ENCODE measurements at places on chromosomes 4 and X. TPM values are rescaled to one million over a fixed set of nuclear protein-coding genes. Genes with fewer than 3 reads are reported as not detected.
A peak's percentile ranks its signal among the peaks of the same experiment; 100 is the strongest.

Gene EFHC2
- 0.27 TPM for polyA plus RNA-seq

Gene CHIC1
- 3.2 TPM for polyA plus RNA-seq

Gene UGT2B7
- polyA plus RNA-seq: not detected

Gene DCX
- not detected for polyA plus RNA-seq

Gene RNF175
- not detected for polyA plus RNA-seq

Gene PNMA6F
- not detected for polyA plus RNA-seq

Gene EXOC1L
- not detected for polyA plus RNA-seq

DNA sequence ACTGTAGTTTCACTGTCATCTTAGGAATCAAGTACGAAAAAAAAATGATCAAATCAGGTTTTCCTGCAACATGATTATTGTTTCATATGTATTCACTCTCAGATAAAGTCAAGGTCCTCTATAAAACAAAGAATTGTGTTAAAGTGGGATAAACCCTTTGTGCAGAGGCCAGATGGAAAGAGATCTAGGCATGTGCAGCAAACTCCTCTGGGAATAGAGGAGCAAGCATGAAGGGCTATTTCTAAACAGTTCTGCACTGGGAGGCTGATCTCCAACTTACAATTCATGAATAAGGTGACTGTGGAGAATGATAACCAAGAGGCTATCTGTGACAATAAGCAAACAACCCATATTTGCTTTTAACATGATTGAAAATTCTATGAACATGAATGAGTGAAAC, 2.4 kb upstream of the WDFY3 start:
- DNase-seq: no peak

GRCh38 chr4:3262208-3263052, 13.5 kb downstream of the MSANTD1 start:
- DNase-seq: no peak

DNA sequence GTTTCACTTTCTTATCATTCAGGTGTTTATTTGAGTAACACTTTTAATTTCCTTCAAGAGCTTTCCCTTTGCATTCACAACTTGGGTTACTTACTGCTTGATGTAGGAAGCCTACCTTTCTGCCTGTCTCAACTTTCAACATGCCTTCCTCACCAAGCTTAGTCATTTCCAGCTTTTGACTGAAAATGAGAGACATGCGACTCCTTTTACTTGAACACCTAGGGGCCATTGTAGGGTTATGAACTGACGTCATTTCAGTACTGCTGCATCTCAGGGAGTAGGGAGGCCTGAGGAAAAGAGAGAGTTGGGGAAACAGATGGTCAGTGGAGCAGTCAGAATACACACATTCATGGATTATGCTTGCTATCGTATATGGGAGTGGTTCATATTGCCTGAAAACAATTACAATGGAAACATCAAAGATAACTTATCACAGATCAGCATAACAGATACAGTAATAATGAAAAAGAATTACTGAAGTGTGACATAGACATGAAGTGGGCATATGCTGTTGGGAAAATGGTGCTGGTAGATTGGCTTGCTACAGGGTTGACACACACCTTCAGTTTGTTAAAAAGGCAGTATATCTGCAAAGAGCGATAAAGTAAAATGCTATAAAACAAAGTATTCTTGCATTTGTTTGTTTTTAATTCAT, 25.7 kb downstream of the USP53 start:
- no peak for DNase-seq

DNA sequence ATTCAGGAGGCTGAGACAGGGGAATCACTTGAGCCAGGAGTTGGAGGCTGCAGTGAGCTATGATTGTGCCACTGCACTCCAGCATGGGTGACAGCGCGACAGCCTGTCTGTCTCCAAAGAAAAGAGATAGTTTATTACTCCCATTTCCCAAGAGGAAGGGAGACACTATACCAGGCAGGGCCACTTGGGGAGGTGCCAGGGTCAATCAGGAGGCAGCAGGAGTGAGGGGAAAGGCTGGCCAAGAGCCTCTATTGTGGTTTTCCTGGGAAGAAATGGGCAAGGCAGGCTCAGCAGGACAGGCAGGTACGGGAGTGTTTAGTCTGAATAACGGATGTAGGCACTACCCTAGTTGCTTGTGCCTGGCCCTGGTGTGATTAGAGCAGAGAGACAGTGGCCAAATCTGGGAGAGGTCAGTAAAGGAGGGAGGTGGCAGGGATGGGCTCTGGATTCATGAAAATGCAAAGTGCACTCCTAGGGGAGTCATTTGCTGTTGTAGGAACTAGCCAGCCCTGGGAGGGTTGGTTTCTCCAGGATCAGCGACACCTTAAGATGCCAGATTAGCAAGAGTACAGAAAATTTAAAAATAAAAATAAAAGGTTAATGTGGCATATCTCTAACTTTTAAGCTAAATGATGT, 20.2 kb upstream of the CDKN2AIP start:
- DNase-seq: no peak

DNA sequence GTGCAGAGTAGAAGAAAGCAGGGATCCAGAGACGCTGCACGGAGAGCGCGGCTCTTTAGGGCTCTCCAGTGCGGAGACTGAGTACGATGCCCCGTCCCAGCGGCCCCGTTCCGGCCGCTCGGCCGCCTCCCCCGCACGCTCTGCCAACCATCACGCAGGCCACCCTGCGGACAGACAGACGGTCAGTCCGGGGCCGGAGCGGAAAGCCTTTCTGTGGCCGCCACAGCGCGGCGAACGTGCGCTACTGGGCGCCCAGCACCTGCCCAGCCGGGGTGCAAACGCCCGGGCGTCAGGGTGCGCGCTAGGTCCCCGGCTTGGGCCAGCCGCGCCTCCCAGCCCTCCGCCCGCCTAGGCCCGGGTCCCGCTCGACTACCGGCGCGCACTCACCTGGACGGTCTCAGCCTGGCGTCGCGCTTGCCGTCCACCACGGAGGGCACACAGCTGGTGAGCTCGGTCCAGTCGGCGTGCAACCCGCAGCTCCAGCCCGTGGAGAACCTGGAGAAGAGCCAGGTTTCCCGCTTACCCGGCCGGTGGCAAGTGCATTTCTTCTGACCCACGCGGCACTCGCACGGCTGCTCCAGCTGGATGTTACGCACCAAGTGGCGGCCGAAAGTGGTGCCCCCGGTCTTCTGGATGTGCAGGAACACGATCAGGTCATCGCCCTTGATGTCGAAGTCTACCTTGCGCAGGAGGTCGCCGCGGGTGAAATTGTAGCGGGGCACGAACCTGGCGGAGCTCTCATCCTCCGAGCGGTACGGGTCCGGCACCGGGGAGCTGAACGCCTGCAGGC, 1.8 kb downstream of the HS6ST2 start:
- peak; percentile 1 for DNase-seq

- DNase-seq: no peak
Measured at GRCh38 chr4:129146639-129147038, 50.7 kb downstream of the C4orf33 start.

GRCh38 chrX:150234126-150234525, 129.0 kb upstream of the MAMLD1 start:
- DNase-seq: no peak

- DNase-seq: peak; percentile 22
Measured at GRCh38 chr4:123977641-123978081, 581.1 kb downstream of the SPRY1 start.

GRCh38 chr4:53686521-53686920, 95.2 kb upstream of the LNX1 start:
- peak; percentile 49 for DNase-seq

DNA sequence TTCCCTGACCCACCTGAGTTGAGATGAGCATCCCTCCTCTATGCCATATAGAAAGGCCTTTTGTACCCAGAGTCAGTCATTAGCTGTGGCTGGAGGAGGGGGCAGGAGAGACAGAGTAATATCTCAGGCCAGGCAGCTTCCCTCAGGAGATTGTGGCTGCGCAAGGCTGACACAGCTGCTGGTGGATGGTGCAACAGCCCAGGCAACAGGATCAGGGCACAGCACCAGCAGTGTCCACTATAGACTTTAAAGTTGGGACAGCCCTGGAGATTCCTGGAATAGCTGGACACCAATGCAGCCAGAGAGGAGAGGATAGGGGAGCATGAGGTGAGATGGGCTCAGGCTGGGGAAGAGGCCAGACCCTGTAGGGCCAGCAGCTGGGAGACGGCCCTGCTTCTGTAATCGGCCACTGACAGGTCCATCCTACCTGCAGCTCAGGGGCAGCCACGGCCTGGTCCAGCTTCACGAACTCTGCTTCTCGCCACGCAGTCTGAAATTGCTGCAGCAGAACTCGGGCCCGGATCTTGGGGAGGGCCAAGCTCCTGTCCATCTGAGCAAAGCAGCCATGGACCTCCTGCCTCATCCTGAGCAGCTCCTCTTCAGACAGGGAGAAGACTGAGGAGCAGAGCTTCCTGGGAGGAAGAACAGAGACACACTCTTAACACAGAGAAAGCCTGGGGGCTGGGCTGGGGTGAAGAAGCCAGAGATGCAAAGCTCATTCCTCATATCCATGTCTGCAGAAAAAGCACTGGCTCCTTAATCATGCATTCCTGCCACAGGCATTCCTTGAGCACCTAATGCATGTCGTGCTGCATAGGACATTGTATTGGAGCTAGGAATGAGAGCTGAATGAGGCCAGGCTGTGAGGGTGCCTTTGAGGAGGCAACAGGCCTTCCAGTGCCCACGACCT, 90.1 kb downstream of the EVC2 start:
- no peak for DNase-seq

DNA sequence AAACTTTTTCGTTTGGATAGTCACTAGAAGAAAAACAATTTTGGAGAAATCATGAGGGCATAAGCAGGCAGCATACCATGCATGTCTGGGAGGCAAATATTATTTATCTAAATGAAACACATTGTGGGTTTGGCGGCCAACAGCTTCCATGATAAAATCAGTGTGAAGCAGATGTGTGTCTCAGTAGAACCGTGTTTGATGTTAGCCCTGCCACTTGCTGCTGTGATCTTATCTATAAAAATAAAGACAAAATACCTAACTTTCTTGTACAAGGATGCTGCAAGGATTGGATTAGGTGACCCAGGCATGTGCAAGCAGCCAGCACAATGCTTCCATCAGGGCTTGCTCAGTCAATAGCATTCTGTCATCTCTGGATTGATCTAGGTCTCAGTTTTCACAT, 341.4 kb downstream of the PACRGL start:
- DNase-seq: no peak

DNA sequence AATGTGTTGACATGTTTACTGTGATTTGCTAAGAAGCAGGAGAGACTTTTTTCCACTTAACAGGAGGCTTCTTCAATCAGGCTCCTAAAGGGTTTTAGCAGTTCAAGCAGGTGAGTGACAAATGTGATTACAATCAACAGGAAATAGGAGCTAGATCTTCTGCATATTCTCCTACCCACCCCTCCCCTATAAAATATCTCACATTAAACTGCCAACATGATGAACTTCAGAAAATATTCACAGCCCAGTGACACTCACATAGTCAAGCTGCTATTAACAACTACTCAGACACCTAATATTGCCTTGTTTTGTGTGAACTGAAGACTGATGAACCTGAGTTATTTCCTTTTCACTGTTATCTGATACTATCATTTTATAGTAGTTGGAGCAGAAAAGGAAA, 55.9 kb upstream of the ANTXR2 start:
- DNase-seq: no peak

GRCh38 chr4:157045507-157046127, 30.3 kb upstream of the GLRB start:
- peak; percentile 77 for DNase-seq

- DNase-seq: peak; percentile 94
Measured at GRCh38 chr4:122798101-122798500, 28.5 kb upstream of the FGF2 start.

- no peak for DNase-seq
Measured at GRCh38 chr4:189656641-189657040, 284.0 kb upstream of the FRG1 start.

DNA sequence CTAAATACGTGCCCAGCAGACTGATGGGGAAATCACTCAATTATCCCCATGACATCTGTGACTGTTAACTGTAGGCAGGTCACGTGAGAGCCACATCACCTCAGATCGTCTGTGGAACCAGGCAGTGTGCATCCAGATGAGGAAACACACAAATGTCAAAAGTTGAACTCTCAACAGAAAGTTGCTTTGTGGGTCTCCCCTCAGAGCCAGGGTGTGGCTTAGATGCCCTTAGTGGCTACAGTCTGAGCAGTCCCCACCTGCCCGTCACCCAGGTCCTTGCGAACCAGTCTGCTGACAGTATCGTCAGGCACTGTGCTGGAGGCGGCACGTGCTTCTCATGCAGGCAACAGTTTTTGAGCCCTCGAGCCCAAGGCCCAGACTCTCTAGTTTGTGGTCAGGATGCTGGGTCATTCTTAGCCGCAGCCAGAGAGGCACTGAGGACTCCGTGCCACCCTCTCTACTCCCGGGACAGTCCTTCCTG, 10.8 kb downstream of the TMEM187 start:
- no peak for DNase-seq

- DNase-seq: peak; percentile 91
Measured at GRCh38 chr4:8315435-8316250, 46.1 kb downstream of the HTRA3 start.

DNA sequence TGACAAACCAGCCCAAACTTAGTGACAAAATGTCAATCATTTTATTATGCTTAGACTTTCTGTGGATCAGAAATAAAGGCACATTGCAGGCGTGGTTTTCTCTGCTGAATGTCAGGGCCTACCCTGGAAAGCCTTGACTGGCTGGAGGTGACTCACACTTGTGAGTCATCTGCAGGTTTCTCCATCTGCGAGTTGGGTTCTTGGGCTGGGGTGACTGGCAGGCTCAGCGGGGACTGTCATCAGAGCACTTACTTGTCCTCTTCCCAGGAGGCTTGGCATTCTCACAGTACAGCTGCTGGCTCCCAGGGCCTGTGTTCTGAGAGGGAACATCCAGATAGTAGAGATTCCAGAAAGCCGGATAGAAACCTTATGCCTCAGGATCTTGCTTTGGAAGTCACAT, 153.8 kb upstream of the AGA start:
- DNase-seq: peak; percentile 85

DNA sequence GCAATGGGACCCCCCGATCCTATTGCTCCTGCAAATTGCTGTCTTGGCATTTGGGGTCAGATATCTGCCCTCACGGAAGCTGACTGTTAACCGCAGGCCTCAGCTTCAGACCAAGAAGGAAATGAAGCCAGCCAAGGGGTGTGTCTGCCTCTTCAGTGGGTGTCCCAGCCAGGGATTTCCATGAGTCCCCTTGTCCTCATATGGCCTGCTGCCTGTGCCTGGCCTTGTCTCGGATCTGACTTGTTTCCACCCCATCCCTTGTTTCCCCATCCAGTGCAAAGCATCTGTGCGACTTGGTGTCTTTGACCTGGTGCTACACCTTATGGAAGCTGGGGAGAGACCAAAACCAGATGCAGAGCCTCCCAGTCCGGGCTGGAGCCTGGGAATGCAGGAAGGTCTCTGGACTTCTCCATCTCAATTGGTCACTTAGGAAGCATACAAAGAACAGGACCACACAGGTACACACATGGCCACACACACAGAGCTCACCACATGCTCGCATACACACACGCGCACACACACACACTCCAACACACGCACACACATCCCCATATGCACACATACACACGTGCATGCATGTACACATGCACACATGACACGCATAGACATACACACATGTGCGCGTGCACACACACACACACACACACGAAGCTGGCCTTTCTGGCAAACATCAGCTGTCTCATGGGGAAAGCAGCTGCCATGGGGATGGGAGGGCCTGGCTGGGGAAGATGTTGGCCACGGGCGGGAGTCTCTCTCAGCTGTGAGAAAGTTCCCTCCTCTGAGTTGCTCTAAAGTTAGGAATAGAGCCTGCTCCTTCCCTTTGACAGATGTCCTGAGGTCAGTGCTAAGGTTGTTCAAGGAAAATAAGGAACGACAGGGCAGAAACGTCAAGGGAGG, 65.5 kb downstream of the CRMP1 start:
- DNase-seq: peak; percentile 78

All from GM23248 (cell line).